LHCN-M2 (cell line): ENCODE measurements at places on chromosomes 5 and 9. TPM values are rescaled to one million over a fixed set of nuclear protein-coding genes. Genes with fewer than 3 reads are reported as not detected.
A peak's percentile ranks its signal among the peaks of the same experiment; 100 is the strongest.

DNA sequence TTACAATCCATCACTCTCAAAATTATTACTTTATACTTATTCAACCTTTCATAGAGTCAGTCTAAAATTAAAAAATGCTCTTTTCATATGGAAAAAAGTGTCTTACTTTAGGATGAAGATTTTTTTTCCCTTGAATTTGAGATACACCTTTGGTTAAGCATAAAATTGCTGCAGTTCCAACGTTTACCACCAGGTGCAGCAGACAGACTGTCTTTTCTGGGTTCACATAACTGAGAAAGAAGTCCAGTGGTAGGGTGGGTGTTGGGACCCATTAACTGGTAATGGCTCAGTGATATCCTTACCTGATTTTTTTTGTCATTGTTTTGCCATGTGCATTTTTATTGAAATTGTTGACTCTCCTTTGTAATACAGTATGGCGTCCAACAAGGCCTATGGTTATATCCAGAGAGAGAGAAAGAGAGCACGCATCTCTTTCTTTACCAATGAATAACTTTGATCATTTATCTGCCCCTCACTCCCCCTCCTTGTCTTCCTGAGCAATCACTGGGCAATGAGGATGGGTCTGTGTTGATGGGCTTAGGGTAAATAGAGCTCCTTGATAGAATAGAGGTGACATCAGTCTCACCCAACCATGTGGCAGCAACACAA is 98.4 kb downstream of the FBXL7 start:
- peak; percentile 18 for DNase-seq

The TMEM245 gene
- 48.5 and 53.4 TPM in 2 replicates for total RNA-seq

- peak; percentile 66 for DNase-seq
These were observed 117.7 kb downstream of the STARD4 start for GRCh38 chr5:111394586-111394985.

DNA sequence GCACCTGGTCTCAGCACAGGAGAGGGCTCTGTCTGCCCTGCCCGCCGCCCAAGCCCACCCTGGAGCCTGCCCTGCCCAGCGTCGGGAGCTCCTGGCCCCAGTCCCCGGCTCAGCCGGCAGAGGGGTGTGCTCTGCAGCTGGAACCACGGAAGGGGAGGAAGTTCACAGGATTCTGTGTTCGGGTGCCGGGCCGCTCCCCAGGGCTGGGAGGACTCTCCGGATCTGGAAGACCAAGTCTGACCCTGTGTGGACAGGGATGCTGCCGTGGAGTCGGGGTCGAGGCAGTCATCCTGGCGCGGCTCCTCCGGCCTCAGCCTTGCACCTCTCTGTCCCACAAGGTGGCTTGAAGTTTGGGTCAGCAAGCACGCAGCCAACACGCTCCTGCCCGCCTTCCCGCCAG is 78.6 kb downstream of the KCNT1 start:
- DNase-seq = no peak

- DNase-seq = peak; percentile 55
These were observed 21.0 kb upstream of the RAB14 start for GRCh38 chr9:121222524-121223171.

DNA sequence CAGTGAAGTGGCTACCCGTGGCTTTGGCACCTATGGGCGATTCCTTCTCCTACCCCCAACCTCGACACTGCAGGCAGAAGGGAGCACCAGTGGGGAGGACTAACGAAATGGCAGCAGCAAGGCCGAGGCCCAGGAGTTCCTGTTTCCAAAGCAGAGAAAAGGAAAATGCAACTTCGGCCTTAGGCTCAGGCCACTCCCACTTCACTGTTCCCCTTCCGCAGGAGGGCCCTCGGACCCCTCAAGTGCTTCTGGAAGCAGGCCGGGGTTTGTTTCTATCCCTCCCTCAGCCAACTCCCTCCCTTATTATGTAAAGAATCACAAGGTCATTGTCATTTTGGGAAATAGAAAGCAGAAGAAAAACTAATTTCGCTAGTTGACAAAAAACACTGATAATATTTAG is 36.4 kb upstream of the NKX2-5 start:
- no peak for DNase-seq

GRCh38 chr5:116534964-116535651 is 39.5 kb downstream of the SEMA6A start:
- no peak for DNase-seq

The ALDH1A1 gene
- 155 and 163 TPM in 2 replicates for total RNA-seq

- no peak for DNase-seq
These were observed 216.0 kb upstream of the ANKRD55 start for GRCh38 chr5:56449071-56449640.

The CCDC171 gene
- 1.7 and 1.9 TPM in 2 replicates for total RNA-seq

The CFAP77 gene
- total RNA-seq = not detected in 2 replicates

The C9orf153 gene
- total RNA-seq = not detected in 2 replicates

GRCh38 chr9:20562051-20562450 is 60.2 kb downstream of the MLLT3 start:
- DNase-seq = no peak

DNA sequence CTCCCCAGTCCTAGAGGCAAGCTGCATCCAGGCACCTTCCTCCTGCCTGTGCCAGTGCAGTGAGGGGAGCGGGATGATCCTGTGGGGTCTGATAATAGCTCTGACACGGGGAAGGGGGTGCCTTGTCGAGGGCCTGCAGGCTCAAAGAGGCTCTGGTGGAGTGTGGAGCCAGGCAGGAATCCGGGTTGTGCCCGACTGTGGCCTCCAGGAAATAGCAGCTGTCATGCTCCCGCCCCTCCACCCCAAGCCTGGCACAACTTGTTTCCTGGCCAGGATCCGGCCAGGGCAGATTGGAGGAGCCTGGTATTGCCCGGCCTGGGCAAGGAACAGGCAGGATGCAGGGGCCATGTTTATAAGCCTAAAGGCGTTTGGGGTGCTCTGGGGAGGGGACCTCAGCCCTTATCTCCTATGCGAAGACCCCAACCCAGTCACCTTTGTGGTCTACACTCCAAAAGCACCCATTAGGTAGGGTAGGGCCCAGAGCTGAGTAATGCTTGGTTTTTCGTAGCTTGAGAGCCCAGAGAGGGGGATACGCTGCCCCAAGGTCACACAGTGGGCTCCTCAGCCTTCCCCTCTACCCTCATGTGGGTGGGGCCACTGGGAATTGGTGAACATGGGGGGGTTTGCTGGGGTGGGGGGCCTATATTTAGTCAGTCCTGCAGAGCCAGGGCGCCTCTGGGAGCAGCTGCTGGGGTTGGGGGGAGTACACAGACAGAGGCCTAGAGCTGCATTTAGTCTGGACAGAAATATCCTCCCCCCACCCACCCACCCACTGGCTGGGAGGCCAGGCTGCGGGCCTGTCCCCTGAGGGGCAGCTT is 12.2 kb downstream of the CXXC5 start:
- peak; percentile 95 for DNase-seq

The PGM5 gene
- total RNA-seq = not detected in 2 replicates

DNA sequence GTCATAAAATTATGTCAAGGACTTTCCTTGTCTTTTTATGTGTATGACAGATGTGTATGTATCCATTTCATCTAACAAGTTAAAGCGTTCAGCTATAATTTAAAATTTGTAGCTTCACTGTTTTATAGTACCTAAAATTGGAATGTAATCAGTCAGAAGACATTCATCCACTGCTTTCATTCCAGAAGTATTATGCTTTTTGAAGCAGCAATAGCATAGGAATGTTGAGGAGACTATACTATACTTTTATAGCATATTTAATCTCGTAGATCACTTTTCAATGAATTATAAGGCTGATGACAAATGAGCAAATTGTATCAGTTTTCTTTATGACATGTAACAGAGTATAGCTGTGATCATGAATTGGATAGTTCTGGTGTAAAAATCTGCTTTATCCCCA is 6.9 kb downstream of the PCDHGA12 start:
- no peak for DNase-seq

DNA sequence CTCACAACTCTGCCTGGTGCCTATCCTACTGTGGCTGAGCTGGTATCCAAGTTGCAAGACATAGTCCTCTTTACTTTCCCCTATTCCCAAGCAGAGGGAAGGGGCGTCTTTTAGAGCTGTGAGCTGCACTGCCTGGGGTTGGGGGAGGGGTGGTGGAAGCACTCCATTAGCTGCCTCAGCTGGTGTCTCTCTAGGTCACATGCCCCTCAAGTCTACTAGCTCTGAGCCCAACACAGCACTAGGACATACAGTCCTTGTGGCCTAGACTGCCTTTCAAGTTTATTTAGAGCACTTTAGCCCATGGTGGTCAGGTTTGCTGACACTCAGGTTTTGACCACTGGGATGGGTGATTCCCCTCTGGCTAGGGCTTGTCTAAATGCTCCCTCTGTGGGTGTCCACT is 54.7 kb downstream of the SREK1 start:
- DNase-seq = no peak

- peak; percentile 2 for DNase-seq
These were observed 89.2 kb upstream of the GRHPR start for GRCh38 chr9:37333288-37333687.

The STPG3 gene
- not detected in 2 replicates for total RNA-seq

DNA sequence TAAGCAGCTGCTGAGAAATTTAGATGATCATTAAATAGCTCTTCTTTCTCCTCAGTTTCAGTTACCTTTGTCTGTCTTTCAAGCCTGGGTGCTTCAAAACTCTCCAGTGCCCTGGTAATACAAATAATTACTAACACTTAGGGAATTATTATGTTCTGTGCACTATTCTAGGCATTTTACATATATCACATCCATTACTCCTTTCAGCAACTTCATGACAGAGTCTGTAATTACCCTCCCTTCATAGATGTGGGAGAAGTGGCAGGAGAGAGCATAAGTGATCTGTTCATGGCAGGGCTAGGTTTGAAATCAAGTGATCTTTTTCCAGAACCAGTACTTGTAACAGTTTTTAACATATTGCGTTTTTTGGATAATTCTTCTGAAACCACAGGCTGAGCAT is 32.0 kb downstream of the MAN2A1 start:
- DNase-seq = no peak

The PCDHGC4 gene
- total RNA-seq = 0.69 and 0.83 TPM in 2 replicates

DNA sequence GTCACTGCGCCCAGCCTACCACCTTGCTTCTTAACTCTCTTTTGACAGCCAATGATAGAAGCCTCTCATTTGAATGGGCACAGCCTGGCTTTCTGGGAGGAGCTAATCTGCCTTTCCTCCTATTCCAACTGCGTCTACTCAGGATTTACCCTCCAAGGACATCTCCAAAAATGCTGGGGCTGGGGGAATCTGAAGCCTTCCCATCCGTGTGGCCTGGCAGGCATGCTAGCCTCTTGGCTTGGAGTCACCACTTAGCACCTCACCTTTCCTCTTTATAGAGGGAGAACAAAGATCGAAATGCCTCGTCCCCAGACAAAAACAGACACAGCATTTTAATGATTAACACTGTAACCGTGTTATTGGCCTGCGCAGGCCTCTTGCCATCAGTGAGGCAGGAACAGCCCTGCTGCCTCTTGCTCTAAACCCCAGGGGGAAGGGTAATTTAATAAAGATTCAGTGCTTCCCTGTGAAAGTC is 108.2 kb upstream of the KLF4 start:
- no peak for DNase-seq

The OMD gene
- total RNA-seq = 0.06 TPM in 1 of 2 replicates, not detected in the other

The CDKN2B gene
- total RNA-seq = 8.8 and 14.2 TPM in 2 replicates
